ENCODE measurements at places on chromosomes 4 and X.

DNA sequence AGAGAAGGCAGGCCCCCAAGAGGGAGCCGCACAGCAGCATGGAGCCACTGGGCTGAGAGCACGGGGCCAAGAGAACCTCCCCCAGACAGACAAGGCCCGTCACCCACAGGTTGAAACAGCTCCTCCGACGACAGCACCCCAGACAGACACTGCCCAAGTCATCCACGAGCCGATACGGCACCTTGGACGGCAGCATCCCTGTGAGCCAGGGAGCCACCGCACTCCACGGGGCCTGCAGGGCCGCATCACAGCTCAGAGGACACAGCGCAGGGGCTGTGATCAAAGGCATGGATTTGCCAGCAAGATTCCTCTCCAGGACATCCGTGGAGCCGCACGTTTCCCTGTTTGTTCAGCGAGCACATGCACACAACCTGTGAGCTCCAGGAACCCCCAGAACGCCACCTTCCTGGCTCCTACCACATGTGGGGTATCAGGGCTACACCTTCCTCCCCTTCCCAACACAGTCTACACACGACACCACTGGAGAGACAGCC is 3.9 kb downstream of the CTBP1 start:
- no peak for DNase-seq

GRCh38 chr4:187724456-187724855 is 271.1 kb upstream of the ZFP42 start:
- no peak for DNase-seq

DNA sequence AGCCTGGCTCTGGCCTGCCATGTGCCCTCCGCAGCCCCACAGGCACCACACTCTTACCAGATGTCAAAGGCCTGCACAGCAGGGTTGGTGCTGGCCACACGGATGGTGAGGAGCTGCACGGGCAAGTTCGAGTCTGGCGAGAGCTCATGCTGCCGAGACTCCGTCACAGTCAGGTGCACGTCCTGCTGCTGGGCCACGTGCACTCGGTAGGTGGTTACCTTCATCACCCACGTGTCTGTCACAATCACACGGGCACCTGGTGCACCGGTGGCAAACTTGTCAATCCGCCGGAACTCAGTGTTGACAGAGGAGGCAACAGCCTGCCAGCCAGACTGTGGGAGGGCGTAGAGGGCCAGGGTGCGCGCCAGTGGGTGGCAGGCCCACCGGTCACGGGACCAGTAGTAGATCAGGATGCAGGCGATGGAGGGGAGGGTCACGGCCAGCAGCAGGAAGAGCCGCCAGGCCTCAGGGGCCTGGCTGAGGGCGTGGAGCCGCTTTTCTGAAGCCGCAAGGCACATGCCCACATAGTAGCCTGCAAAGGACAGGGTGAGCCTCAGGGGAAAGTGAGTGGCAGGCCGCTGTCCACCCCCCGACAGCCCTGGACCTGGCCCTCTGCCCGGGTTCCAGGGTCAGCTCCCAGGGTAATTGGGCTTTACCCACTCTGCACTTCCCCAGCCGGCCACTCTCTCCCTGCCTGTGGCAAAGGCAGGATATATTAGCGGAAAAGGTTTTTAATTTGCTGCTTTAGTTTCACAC is 2.9 kb downstream of the TMEM129 start:
- no peak for DNase-seq

DNA sequence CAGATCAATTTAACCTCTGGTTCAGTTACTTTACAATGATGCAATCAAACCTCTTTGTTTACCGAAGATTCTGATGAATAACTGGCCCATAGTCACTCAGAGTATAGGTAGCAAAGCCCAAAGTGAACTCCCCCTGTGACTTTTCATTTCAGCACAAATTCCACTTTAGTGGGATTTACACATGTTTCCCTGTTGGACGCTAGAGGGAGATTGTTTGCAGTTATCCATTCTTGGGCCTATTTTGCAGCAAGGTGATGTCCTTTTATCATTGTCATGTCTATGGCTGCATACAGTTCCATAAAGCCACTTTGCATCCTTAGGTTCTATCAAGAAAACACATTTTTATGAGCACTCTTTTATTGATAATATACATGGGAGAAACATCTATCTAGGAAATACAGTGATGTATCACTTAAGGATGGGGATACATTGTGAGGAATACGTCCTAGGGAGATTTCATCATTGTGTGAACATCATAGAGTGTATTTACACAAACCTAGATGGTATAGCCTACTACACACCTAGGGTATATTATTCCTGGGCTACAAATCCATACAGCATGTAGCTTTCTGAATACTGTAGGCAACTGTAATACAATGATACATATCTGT is 14.5 kb upstream of the DKK2 start:
- DNase-seq = no peak

- DNase-seq = no peak
Measured at GRCh38 chrX:1558761-1559468, 21.9 kb upstream of the P2RY8 start.

- DNase-seq = no peak
Measured at GRCh38 chrX:129785160-129785947, 5.6 kb downstream of the SASH3 start.

DNA sequence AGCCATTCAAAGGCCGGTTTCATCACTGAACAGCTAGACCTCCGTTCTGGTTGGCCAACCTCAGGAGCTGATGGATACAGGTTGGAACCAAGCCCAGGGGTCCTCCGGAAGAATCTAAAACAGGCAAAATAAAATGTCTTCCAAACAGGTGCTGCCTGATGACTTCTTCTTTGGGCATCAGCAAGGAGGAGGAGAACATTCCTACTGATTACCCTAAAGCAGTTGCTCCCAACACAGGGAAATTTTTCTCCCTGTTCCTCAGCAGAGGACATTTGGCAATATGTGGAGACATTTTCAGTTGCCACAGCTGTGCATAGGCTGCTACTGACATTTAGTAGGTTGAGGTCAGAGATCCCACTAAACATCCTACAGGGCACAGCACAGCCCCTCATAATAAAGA is 319.3 kb upstream of the PPARGC1A start:
- DNase-seq = no peak

- DNase-seq = no peak
Measured at GRCh38 chrX:39258331-39258730, 457.1 kb downstream of the MID1IP1 start.

DNA sequence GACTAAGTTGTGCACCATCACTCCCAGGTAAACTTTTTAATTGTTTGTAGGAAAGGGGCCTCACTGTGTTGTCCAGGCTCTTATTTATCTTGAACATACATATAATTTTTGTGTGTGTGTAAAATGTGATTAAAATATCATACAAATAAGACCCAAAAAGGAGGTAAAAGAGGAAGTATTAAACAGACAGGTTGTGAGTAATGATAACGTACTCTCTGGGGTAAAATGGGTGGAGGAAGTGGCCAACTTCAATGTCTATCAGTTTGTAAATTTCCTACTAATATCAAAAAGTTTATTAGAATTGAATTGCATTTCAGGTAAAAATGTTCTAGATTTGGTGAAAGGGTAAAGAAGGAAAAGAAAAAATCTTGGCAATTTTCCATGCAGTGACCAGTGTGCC is 48.8 kb downstream of the SULT1E1 start:
- no peak for DNase-seq

Measured in NCI-H345 (cell line).